ENCODE measurements at places on chromosomes 7 and 10.

GRCh38 chr10:124983321-124983720 lies 41.4 kb downstream of the ZRANB1 start:
- DNase-seq = no peak

DNA sequence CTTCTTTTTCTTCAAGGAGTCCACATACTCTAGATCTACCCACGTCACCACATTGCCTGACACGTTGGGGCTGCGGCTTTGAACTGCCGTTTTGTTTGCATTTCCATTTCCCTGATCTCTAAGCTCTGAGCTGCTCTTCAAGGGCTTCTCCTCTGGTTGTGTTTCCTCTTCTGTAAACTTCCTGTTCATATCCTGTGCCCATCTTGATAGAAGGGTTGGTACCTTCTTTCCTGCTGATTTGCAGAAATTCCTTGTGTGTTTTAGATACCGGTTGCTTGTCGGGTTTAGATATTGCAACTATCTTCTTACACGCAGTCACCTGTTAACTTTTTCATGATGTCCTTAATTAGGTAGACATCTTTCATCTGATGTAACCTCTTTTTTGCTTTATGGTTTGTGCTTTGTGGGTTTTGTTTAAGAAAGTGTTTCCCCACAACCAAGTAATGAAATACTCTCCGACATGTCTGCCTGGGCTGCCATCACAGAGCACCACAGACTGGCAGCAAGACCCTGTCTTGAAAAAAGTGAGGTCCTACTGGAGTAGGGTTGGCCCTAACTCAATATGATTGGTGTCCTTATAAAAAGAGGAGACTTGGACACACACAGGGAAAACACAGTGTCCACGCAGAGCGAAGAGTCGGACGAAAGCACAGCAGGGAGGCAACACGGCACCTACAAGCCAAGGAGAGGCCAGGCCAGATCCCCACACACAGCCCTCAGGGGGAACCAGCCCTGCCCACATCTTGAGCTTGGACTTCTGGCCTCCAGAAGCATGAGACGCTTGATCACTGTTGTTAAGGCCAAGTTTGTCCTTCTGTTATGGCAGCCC lies 99.1 kb upstream of the PDGFA start:
- DNase-seq = peak; percentile 81

- peak; percentile 36 for DNase-seq
Measured at GRCh38 chr10:132306864-132307751, 642 bp downstream of the STK32C start.

DNA sequence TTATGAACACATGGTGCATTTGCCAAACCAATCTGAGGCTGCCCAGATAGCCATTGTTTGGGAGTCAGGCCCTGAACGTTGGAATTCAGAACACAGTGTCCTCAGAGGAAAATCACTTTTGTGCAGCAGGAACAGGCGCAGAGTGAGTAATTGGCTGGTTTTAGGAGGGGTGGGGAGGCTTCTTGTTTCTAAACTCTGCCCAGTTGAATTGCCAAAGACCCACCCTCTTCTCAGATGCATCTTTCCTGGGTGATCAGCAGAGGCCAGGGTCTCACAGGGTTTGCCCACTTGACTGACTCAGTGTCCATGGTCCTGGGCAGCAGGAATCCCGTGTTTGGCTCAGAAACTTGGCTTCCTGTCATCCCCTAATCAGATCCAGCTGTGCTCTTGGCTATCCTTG lies 24.3 kb downstream of the PRLHR start:
- no peak for DNase-seq

- DNase-seq = no peak
Measured at GRCh38 chr7:111027396-111027795, 63.5 kb upstream of the LRRN3 start.

GRCh38 chr10:36526033-36526432 lies 599.4 kb upstream of the ANKRD30A start:
- DNase-seq = no peak

Measured in activated CD4-positive, alpha-beta memory T cell treated with anti-CD3 and anti-CD28 coated beads for 36 hours (primary cell).